ENCODE measurements at places on chromosomes 7 and 10.
A peak's percentile ranks its signal among the peaks of the same experiment; 100 is the strongest.

DNA sequence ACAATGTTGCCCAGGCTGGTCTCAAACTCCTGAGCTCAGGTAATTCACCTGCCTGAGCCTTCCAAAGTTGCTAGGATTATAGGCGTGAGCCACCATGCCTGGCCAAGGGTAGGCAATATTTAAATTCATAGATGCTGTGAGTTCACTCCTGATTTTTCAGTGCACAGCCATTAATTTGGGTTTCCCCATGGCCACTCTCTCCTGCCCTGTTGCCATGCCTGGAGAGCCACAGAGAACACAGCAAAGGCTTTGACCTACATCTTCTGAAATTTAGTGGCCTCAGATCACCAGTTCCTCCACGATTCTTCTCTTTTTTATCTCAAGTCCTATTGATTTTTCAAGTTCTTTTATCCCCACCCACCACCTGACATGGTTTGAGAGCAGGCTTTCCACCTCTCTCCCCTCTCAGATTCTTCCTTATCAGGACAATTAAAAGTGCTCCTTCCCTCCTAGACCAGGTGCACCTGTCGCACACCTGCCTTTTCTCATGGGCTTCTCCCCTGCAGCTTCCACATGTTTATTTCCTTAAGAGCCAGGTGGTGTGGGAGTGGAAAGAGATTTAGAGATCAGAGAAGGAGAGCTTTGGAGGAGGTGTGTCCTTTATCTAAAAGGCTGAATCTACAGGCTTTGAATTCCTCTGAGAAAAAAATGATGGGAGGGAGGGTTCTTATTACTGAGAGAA, 123.8 kb downstream of the ADRA2A start:
- H3K36me3 ChIP-seq, result no peaks in the 10 kb centered on the region
- no peaks in the 10 kb centered on the region for H3K27me3 ChIP-seq
- H3K4me1 ChIP-seq, result no peaks in the 10 kb centered on the region
- no peak overlapping the region for H3K27ac ChIP-seq
- DNase-seq, result no peak

DNA sequence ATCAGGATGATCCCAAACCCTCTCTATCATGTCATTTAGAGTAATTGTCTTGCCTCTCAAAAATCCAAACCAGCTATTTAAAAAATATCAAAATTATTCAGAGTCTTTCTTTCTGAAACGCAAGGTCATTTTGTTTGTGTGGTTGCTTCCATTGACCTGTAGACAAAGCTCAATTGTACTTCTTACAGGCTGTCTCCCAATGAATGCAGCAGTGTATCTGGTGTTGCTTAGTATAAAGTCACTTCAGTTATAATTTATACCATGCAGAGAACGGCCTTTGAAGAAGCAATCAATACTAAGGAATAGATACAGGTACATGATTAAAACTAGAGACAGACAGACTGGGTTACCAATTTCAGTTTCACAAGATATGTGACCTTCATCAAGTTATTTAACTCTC, 80.9 kb downstream of the DOCK4 start:
- no peak for DNase-seq
- H3K27me3 ChIP-seq, result no peaks in the 10 kb centered on the region
- no peak overlapping the region for H3K4me3 ChIP-seq
- no peak overlapping the region for H3K27ac ChIP-seq
- no peaks in the 10 kb centered on the region for H3K4me1 ChIP-seq
- H3K36me3 ChIP-seq, result no peaks in the 10 kb centered on the region

- peaks cover 14% of the 10 kb centered on the region for H3K4me1 ChIP-seq
- H3K36me3 ChIP-seq, result no peaks in the 10 kb centered on the region
- H3K27ac ChIP-seq, result peak within 1 kb of the TSS; percentile 100
- DNase-seq, result peak; percentile 58
- peak within 1 kb of the TSS; percentile 94 for H3K4me3 ChIP-seq
Measured at GRCh38 chr7:55365205-55365674, at the start of gene LANCL2. Gene LANCL2, plus strand, starts transcription at chr7:55365337. Its CDS starts 689 bp downstream, at chr7:55366026.

DNA sequence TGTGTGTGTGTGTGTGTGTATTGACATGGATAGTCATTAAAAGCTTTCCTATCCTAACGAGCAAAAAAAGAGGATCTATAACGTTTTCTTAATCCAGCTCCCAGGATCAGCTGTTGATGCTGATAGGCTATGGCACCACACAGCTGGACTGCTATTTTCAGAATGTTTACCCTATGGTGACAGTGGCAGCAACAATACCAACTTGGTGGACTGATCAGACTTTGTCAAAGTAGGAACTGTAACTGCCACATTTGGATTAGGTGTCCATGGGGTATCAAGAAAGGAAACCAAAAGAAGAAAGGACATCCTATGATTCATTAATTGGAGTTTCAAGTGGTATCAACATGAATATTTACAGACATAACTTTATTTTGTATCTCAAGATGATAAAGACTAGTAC, 2.7 kb upstream of the CLEC5A start:
- DNase-seq, result no peak
- H3K27ac ChIP-seq, result no peak overlapping the region
- H3K4me1 ChIP-seq, result no peaks in the 10 kb centered on the region
- H3K36me3 ChIP-seq, result no peaks in the 10 kb centered on the region

DNA sequence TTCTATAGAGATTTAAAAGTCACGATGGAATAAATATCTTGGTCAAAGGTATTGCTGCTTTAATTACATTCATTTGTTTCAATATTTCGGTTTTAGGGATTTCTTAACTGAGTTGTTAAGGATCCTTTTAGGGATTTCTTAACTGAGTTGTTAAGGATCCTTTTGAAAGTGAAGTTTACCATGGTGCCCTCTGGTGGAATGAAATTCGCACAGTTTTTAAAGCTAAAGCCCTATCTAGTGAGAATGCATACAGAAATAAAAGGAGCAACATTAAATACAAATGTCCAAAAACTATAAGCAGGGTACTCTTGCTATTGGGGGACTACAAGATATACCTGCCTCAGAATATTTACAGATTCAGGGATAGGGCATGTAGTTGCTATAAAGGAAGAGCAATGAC, 193.7 kb downstream of the RNLS start:
- H3K27ac ChIP-seq, result no peak overlapping the region
- DNase-seq, result peak; percentile 70
- no peaks in the 10 kb centered on the region for H3K27me3 ChIP-seq
- H3K36me3 ChIP-seq, result no peaks in the 10 kb centered on the region

DNA sequence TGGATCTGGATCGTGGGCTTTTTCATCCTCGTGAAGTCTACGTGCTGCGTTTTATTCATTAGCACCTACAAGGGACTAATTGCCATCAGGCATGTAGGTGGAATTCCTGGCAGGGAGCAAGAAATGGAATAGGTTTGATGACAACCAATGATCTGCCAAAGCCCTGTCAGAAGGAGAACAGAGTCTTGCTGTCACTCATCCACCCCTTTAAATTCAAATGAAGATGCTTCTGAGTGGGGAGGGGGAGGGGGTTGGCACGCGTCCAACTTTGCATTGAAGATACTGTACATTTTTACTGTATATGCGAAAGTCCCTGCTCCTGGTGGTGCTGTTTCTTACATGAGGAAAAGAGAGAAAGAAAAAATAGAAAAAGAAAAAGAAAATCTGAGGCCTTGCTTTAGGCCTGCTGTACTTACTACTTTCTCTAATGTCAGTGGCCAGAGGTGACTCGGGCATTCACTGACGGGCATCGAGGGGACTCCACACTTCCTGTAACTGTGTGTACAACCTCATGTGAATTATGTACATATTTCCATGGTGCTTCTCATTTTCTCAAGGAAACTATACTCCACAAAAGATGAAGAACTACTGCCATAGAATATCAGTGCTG, 569.1 kb downstream of the INHBA start:
- no peaks in the 10 kb centered on the region for H3K36me3 ChIP-seq
- no peaks in the 10 kb centered on the region for H3K4me1 ChIP-seq
- no peak for DNase-seq
- no peak overlapping the region for H3K4me3 ChIP-seq

GRCh38 chr7:135771961-135772638, 23.5 kb upstream of the FAM180A start:
- peaks cover 4% of the 10 kb centered on the region for H3K4me1 ChIP-seq
- H3K27me3 ChIP-seq, result no peaks in the 10 kb centered on the region
- H3K27ac ChIP-seq, result no peak overlapping the region
- DNase-seq, result no peak

GRCh38 chr10:105702211-105702610, 1061.1 kb downstream of the SORCS3 start:
- H3K36me3 ChIP-seq, result no peaks in the 10 kb centered on the region
- no peaks in the 10 kb centered on the region for H3K4me1 ChIP-seq
- DNase-seq, result no peak
- no peaks in the 10 kb centered on the region for H3K27me3 ChIP-seq
- no peak overlapping the region for H3K4me3 ChIP-seq

GRCh38 chr7:5143106-5143505, 46.9 kb upstream of the WIPI2 start:
- no peaks in the 10 kb centered on the region for H3K36me3 ChIP-seq
- H3K4me3 ChIP-seq, result no peak overlapping the region
- no peaks in the 10 kb centered on the region for H3K4me1 ChIP-seq
- no peaks in the 10 kb centered on the region for H3K27me3 ChIP-seq

- no peaks in the 10 kb centered on the region for H3K27me3 ChIP-seq
- no peak overlapping the region for H3K27ac ChIP-seq
- H3K36me3 ChIP-seq, result no peaks in the 10 kb centered on the region
- H3K4me1 ChIP-seq, result no peaks in the 10 kb centered on the region
- H3K4me3 ChIP-seq, result no peak overlapping the region
Measured at GRCh38 chr7:17031906-17032551, 150.2 kb upstream of the AGR3 start.

GRCh38 chr10:106559442-106559841, 605.1 kb downstream of the SORCS1 start:
- H3K4me1 ChIP-seq, result no peaks in the 10 kb centered on the region
- no peaks in the 10 kb centered on the region for H3K36me3 ChIP-seq
- H3K4me3 ChIP-seq, result no peak overlapping the region
